Camera-type eye (tissue), 1 donor: ENCODE measurements at places on chromosomes 7 and 10. TPM values are rescaled to one million over a fixed set of nuclear protein-coding genes. Genes with fewer than 3 reads are reported as not detected.

Gene LRRN3
- total RNA-seq, result 41.4 TPM

Gene TCERG1L
- total RNA-seq, result 3.0 TPM

Gene SUN1
- total RNA-seq, result 474 TPM

Gene VCL
- 99.8 TPM for total RNA-seq

Gene TMEM139
- 3.6 TPM for total RNA-seq

Gene SYT15
- total RNA-seq, result 2.5 TPM

Gene GRM3
- 7.2 TPM for total RNA-seq

Gene HKDC1
- 18.0 TPM for total RNA-seq

Gene ADRA2A
- total RNA-seq, result 4.9 TPM

Gene SMO
- 53.9 TPM for total RNA-seq

Gene NAPEPLD
- total RNA-seq, result 35.1 TPM

Gene CPVL
- 7.9 TPM for total RNA-seq

Gene ZNF862
- total RNA-seq, result 19.2 TPM

Gene NPSR1
- 0.99 TPM for total RNA-seq

Gene LBX1
- total RNA-seq, result not detected

Gene MRC1
- 9.5 TPM for total RNA-seq

Gene RAB19
- total RNA-seq, result 0.93 TPM

Gene LIPK
- not detected for total RNA-seq

Gene EPHB6
- 17.3 TPM for total RNA-seq

Gene CASTOR2
- 36.3 TPM for total RNA-seq

Gene SCIN
- total RNA-seq, result 3.4 TPM
